ENCODE measurements at places on chromosomes 3 and 15.

DNA sequence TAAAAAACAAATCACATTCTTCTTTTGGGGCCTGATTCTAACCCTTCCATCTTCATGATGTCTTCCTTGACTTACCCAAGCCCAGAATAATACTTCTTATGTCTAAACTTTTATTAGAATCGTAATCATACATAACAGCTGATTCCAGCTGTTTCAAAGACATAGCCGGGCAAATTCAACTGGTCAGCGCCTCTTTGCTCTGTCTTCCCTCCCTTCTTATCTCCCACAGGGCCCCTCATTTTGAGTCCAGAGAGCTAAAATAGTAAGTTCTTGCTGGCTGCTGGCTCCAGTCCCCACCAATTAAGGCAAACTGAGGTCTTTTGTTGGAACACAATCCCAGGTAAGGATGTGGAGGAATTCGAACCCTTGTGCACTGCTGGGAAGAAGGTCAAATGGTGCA is 108.6 kb downstream of the ADCY5 start:
- no peak for DNase-seq

DNA sequence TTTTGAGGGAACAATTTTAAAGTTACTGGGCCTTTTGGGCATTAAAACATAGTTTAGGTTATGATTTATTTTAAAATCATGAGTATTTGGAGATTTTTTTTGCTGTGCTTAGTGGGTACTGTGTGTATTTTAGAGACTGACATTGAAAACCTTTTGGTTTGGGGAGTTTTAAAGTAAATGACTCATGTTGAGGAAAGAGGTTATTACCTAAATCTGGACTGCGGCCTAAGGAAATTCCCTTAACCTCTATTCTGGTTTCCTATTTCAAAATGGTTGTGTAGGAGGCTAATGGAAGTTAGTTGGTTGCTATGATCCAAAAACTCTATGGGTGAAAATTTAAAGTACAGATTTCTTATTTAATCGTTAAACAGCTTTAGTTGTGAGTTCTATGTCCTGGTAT is 57.3 kb upstream of the DPH6 start:
- no peak for DNase-seq

DNA sequence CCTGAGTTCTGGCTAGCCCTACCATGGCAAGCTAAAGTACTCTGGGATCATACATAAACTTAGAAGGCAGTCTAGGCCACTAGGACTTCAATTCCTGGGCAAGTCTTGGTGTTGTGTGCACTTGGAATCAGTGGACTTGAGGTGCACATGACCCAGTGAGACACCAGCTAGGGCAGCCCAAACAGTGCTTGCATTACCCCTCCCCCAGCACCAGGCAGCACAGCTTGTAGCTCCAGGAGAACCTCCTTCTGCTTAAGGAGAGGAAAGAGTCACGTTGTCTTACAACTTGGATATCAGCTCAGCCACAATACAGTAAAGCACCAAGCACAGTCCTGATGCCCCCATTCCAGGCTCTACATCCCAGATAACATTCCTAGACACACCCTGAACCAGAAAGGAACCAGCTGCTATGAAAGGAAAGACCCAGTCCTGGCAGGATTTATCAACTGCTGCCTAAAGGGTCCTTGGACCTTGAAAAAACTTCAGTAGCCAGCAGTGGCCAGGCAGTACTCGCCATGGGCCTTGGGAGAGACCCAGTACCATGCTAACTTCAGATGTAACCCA is 57.2 kb downstream of the MYO9A start:
- DNase-seq, result no peak

DNA sequence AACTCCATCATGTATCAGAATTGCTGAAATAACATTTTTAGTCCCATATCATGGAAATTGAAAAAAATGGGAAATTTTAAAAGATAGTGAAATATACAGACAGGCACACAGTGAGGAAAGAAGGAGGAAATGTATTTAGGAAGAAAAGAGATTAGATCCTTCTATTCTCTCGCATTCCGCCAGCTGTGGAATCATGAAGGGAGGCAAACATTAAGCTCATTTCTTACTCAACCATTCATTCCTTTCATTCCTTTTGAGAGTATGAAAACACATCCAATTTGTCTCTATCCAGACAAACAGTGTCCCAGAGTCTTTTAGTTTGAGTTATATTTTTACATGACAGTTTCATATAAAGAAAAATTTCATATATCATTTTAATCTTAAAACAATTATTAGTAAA is 52.5 kb upstream of the KCNMB2 start:
- DNase-seq, result no peak

DNA sequence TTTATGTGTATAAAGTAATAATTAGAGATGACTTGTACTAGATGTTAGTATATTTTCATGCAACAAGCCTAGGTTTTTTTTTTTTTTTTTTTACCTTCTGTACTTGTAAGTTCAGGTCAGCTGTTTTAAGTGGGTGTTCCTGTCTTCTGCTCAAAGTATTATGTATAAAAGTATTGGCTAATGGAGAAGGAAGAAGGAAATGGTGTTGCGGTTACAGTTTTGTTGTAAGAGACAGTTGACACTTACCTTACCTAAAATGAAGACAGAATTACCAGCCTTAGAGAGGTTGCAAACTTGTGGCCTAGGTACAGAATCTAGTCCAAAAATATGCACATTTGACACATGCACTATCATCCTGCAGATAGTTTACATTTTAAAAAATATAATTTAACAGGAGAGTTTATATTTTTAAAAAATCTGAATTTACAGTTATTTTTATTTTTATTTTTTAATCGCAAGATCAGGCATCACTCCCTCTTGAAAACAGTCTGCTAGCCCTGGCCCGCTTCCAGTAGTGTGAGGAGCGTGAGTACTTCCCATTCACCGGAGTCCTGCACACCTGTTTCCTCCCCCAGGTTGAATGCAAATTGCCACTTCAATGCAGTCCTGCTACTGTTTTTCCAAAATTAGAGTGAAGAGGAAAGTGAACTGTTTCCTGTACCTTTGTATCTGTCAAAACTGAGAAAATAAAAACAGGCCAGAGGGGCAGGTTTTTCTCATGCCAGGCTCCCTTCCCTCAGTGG is 224.3 kb upstream of the SOX2 start:
- DNase-seq, result no peak

DNA sequence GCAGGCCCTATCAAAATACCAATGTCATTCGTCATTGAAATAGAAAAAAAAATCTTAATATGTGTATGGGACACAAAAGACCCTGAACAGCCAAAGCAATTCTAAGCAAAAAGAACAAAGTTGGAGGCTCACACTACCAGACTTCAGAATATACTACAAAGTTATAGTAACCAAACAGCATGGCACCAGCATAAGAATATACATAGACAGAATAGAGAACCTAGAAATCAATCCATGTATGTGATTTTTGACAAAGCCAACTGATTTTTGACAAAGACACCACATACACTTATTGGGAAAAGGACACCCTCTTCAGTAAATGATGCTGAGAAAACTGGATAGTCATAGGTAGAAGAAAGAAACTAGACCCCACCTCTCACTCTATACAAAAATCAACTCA is 95.0 kb downstream of the C3orf70 start:
- DNase-seq, result no peak
